ENCODE measurements at places on chromosomes 4 and X.

DNA sequence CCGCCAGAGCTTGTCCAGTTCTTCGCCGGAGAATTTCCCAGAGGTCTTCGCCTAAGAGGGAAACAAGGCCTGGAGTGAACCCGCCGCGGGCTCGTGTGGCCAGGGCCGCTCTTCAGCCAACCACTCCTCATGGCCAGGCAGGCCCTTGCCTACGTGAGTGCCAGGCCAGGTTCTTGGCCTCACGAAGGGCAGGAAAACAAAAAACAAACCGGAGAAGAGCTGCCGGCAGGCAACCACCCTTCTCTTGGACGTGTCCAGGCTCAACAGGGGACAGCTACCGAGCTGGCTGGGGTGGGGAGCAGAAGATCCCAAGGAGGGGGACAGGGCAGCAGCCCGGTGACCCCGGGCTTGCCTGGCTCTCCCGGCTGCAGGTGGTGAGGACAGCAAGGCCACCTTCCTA is 13.3 kb downstream of the LRPAP1 start:
- no peak for DNase-seq

GRCh38 chr4:173499658-173500535 is 30.1 kb downstream of the HAND2 start:
- no peak for DNase-seq

DNA sequence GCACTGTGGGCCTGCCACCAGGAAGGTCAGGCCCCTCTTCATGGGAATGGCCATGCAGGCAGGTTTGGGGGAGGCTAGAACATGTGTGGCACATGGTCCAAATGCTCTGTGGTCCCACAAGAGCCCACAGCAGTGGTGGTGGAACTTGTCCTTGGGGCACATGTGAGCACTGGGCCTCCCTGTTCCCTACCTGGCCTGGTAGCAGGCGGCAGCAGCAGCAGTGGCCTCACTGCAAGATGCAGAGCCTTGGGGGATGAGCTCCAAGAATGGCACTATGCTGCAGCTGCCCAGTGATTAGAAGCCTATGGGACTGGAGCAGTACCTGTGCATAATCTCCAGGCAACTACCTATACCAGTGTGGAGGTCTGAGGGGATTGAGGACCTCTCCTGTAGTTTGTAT is 197.0 kb upstream of the DCAF8L1 start:
- DNase-seq: no peak

DNA sequence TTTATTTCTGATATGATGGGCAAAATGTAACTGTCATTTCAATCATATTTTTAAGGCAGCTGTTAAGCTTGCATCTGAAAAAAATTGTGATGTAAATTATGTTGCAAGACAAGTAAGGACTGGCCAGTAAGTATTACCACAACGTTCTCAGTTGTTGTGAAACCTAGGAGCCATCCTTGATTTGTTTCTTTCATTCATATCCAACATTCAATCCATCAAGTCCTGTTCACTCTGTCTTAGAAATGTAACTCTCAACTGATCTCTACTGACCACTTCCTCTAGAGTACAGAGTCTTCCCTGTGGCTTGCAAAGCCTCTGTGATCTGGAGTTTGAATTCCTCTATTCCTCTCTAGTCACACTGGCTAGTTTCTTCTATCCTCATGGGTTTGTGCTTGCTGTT is 161.4 kb upstream of the MAD2L1 start:
- DNase-seq: no peak

GRCh38 chr4:188127214-188127874 is 11.9 kb upstream of the TRIML1 start:
- no peak for DNase-seq

- no peak for DNase-seq
Observed at GRCh38 chrX:123487236-123487635, 245.6 kb downstream of the THOC2 start.

DNA sequence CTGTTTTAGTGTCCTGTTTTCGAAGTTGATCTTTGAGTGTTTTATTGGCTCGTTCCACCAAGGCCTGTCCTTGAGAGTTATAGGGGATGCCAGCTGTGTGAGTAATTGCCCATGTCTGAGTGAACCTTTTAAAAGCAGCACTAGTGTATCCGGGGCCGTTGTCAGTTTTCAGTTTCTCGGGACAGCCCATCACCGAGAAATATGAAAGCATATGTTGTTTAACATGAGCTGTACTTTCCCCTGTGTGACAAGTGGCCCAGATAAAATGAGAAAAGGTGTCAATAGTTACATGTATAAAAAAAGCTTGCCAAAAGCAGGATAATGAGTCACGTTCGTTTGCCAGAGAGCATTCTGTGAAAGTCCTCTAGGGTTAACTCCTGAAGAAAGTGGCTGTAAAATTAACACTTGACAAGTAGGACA is 48.6 kb upstream of the RASSF6 start:
- DNase-seq: no peak

GRCh38 chr4:2296631-2297601 is 35.0 kb upstream of the MXD4 start:
- DNase-seq: no peak

DNA sequence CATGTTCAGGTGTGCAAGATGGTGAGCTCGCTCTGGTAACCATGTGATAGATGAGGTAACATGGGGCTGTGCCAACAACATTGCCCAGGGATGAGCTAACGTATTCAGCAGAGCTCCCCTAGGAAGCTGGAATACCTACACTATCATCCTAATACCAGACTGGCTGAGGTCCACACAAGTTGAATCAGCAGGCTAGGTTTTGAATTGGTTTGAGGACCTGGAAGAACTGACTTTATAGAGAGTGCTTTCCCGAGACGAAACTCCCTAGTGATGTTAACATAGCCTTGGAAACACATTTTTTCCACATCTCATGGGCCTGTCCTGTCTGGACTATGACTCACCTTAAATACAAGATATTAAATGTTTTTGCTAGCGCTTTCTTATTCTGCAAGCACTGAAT is 56.7 kb downstream of the IGFBP7 start:
- DNase-seq: no peak

- DNase-seq: no peak
Observed at GRCh38 chr4:70818173-70818855, 21.4 kb downstream of the GRSF1 start.

DNA sequence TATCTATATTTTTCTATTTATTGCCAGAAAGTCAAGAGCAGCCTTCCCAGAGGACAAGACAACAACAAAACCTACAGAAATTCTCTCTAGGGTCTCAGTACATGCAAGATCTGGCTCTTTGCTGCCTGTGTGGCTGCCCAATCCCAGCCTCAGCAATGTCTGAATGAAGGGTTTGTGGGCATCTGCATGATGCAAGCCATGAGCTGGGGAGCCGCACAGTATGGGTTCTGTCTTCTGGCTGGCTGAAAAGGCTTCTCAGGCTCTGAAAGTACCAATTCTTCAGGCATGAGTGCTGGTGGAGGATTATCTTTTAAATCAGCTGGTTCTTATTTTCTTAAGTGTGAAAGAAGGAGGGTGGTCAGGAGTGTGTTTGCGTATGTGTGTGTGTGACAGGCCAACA is 104.6 kb downstream of the PDGFRA start:
- DNase-seq: no peak

DNA sequence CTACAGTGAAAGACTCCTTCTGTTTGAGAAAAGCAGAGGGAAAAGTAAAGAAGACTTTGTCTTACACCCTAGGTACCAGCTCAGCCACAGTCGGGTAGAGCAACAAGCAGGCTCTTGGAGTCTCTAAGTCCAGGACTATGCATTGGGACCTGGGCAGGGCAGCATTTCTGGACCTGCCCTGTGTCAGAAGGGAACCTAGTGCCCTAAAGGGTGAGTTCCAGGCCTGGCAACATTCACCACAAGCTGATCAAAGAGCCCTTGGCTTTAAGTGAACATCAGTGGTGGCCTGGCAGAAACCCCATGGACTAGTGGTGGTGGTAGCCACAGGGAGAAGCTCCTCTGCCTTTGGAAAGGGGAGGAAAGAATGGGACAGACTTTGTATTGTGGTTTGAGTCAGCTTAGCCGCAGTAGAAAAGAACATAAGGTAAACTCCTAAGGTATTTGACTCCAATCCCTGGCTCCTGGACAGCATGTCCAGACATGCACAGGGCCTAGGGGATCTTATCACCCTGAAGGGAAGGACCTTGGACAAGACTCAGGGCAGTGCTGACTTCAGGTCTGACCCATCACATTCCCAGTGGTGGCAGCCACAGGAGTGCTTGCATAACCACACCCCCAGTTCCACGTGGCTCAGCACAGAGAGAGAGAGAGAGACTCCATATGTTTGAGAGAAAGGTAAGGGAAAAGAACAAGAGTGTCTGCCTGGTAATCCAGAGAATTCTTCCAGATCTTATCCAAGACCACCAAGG is 32.6 kb downstream of the CCDC158 start:
- no peak for DNase-seq

GRCh38 chrX:147853701-147854100 is 58.0 kb upstream of the FMR1 start:
- no peak for DNase-seq

GRCh38 chr4:13159041-13159620 is 325.0 kb downstream of the RAB28 start:
- DNase-seq: no peak

DNA sequence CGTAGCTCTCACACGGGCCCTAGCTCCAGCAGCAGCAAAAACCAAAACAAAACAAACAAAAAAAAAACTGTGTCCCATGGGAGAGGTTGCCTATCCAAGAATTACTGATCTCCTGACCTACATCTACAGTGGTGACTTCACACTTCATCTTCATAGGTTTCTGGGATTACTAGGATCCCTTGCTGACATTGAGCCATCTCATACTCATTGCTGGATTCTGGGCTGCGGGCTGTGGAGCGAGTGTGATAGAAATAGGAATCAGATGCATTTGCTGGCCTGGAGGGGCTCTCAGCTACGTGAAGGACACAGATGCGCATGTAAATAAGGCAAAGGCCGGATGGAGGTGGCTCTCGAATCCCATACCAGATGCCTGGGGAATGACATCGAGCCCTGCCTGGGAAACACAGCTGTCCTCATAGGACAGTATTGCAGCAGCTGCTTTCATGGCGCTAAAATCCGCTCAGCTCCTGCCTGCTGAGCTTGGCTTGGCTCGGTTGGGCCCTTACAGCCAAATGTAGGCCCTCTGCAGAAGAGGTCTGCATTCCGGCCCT is 41.7 kb downstream of the CNGA2 start:
- no peak for DNase-seq

GRCh38 chrX:112163906-112164305 is 81.3 kb upstream of the TRPC5 start:
- no peak for DNase-seq

- DNase-seq: no peak
Observed at GRCh38 chr4:137425281-137425680, 107.0 kb downstream of the PCDH18 start.

DNA sequence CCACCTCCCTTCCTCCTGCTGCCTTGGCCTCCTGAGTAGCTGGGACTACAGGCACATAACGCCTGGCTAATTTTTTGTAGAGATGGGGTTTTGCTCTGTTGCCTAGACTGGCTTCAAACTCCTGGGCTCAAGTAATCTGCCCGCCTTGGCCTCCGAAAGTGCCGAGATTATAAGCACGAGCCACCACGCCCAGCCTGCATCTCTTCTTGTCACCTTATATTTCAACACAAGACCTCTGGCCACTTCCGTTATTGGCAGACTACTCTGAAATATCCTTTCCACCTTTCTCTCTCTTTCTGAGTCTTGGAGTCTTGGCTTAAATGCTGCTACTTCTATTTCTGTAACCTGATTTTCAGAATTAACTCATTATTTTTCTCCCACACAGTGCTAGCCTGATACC is 5.6 kb downstream of the KIAA0232 start:
- no peak for DNase-seq

GRCh38 chr4:150385606-150386005 is 196.3 kb upstream of the MAB21L2 start:
- DNase-seq: peak; percentile 72

- no peak for DNase-seq
Observed at GRCh38 chr4:189090174-189090814, 850.4 kb upstream of the FRG1 start.

DNA sequence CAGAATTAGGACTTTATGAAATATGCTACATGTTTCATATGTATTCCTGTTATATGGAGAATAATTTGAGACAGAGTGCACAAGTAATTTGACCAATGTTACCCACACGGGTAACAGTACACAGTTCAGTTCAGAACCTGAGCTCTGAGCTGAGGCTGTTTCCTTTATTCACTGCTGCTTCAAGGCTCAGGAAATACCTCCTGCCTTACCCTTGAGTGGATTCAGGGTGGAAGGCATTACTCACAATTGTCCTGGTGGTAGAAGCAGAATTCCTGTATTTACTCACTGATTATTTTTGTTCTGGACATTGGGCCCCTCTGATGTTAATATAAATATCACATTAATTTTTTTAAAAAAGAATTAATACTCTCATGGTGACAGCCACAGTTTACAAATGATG is 73.5 kb upstream of the CAMK2D start:
- no peak for DNase-seq

GRCh38 chr4:4921077-4921476 is 61.6 kb downstream of the MSX1 start:
- no peak for DNase-seq

GRCh38 chr4:24747234-24747975 is 48.0 kb upstream of the SOD3 start:
- no peak for DNase-seq

- no peak for DNase-seq
Observed at GRCh38 chr4:25313201-25313895, 774 bp downstream of the ZCCHC4 start.

GRCh38 chr4:101621120-101621519 is 169.4 kb upstream of the BANK1 start:
- no peak for DNase-seq

DNA sequence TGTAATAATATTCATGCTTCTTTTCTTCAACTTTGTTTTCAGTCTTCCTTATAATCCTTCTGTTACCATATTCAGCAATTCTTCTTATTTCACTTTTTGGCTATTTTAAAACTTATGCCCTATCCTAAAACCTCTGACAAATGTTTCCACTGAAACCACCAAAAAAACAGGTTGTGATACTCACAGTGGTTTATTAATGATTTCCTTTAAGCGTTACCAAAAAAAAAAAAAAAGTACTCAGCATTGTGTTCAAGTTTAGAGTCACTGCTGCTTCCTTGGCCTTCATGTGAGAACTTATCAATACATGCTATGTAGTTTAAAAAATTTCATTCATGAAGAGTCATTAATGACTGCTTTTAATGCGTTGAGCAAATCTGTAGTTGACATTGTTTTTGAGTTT is 35.4 kb upstream of the UGT2A3 start:
- DNase-seq: no peak

DNA sequence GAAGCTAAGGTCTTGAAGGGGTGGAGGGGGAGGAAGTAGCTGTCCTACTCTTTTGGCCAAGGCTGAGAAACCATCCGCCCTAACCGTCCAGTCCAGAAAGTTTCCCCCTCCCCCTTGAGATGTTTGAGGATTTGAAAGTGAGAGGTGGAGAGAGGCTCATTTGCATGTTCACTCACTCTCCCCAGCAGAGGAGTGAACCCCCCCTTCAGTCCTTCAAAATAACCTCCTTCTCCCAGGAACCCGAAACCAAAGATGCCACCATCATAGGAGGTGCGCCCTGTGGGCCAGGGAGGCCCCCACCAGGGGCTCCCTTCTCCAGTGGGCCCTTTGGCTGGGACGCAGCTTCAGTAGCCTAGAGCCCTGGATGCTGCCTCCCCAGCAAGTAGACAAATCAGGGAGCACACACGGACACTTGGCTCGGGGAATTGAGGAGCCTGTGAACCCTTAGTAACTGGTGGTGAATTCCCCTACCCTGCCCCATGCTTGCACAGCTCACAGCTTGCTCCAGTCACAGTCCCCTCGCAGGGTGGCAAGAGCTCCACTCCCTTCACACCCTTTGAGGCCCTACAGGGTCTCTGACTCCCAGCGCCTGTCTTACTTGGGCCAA is 25.6 kb downstream of the ELF4 start:
- DNase-seq: no peak

- no peak for DNase-seq
Observed at GRCh38 chr4:114997576-114998247, 115.7 kb downstream of the NDST4 start.
